Stimulated activated CD4-positive, alpha-beta T cell treated with anti-CD3 and anti-CD28 coated beads, Interleukin-2, amount 100 ng/mL, for 48 hours (primary cell): ENCODE measurements at places on chromosomes 3 and 15.

DNA sequence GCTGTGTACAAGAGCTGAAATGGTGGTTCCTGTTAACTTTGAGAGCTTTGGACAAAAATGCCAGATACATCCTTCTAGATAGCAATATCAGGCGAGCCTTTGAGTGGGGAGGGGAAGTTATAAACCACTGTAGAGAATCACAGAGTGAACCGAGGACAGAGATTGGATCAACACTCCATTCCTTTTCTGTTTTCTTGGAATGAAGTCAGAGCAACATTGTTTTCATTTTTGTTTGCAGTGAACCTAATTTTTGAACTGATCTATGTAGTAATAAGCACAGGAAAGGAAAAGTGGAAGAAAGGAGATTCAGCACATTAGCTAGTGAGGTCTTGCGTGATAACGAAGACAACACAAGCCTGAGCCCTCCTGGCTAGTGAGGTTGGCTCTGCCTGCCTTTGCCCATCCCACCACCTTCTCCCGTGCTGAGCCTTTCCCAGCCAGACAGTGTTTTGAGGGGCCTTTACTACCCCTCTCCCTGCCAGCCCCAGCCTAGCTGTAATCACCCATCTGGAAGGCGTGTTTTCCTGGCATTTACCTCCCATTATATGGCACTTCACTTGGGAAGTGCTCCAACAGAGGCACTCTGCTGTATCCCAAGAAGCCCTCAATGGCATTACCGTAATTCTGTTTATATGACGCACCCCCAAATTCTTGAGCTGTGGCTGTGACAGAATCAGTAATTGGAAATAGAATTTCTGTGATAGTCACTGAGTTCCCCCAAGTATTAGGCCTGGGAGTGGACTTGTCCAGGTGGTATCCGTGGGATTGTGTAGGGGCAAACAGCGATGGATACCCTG lies 129.8 kb downstream of the CACNA1D start:
- DNase-seq = no peak

- DNase-seq = no peak
Measured at GRCh38 chr15:100694381-100695021, 92.1 kb downstream of the ASB7 start.

DNA sequence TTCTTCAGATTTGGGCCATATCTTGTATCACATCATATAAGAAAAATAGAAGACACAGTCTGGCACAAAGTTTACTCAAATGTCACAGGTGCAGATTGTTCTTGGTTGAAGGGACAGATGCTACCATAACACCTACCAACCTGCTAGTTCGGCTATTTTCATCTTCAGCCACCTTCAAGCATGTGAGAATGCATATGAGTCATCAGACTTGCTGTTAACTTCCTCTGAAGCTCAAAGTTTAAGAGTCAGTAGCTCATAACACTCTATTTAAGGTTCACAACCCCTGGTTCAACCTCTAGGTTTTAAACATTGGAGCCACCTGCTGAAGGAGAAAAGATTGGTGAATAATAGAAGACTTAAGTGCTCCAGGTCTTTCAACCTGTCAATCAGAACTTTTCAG lies 522.8 kb downstream of the NLGN1 start:
- no peak for DNase-seq

DNA sequence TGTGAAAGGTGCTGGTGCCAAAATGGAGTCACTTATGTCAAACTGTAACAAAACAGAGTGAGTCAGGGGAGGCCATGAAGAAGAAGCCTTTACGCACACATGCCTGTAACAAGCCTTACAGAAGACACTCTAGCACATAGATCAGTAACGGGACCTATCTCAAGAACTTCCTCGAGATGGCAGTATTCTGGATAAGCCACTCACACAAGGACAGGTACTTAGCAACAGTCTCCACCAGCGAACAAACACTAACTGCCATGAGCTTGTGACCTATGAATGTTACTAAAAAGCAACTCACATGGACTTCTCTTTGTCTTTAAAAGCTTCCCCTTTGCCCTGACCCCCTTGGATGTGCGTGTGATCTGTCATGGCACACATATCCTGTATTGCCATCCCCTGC lies 235.1 kb downstream of the CD47 start:
- DNase-seq = no peak

DNA sequence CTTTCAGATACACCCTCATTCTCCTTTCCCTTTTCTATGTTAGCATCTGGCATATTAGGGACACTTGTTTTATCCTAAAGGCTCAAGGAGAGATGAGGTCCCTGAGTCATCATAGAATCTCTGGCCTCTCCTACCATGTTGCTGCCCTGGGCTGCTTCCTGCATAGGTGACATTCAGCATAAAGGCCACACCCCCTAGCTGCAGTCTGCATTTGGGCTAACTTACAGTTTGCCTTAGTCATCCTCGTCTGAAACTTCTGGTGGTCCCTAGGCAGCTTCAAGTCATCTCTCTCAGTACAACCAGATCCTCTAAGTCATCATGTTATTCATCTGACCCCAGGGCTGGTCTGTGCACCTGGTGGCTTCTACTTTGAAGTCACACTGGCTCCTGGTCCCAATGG lies 982.7 kb upstream of the NR2F2 start:
- no peak for DNase-seq

DNA sequence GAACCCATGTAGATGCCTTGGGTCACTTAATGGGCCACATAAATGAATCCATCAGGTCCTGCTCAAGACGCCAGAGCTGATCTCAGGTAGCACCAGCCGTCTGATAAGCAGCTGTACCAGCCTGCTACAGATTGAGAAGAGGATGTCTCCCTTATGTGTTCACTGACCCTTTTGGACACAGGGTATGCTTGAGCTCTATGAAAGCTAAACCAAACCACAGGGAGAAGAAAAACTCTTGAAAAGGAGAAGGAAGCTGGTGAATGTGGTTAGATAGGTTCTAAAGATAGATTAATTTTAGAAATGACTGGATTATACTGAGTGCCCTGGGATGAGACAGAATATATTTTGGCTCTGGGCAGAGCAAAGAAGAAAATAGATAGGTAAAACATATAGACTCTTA lies 187.5 kb downstream of the SPATA16 start:
- DNase-seq = no peak

- no peak for DNase-seq
Measured at GRCh38 chr3:56796202-56796601, 5.5 kb downstream of the ARHGEF3 start.

GRCh38 chr3:141530415-141530768 lies 43.6 kb downstream of the RASA2 start:
- no peak for DNase-seq

GRCh38 chr3:123633530-123633929 lies 48.7 kb upstream of the HACD2 start:
- DNase-seq = no peak

GRCh38 chr3:40876496-40876895 lies 322.8 kb upstream of the CTNNB1 start:
- no peak for DNase-seq

- no peak for DNase-seq
Measured at GRCh38 chr3:143103652-143104051, 15.9 kb upstream of the CHST2 start.
